ENCODE measurements at places on chromosomes 5 and 9. TPM values are rescaled to one million over a fixed set of nuclear protein-coding genes. Genes with fewer than 3 reads are reported as not detected.

DNA sequence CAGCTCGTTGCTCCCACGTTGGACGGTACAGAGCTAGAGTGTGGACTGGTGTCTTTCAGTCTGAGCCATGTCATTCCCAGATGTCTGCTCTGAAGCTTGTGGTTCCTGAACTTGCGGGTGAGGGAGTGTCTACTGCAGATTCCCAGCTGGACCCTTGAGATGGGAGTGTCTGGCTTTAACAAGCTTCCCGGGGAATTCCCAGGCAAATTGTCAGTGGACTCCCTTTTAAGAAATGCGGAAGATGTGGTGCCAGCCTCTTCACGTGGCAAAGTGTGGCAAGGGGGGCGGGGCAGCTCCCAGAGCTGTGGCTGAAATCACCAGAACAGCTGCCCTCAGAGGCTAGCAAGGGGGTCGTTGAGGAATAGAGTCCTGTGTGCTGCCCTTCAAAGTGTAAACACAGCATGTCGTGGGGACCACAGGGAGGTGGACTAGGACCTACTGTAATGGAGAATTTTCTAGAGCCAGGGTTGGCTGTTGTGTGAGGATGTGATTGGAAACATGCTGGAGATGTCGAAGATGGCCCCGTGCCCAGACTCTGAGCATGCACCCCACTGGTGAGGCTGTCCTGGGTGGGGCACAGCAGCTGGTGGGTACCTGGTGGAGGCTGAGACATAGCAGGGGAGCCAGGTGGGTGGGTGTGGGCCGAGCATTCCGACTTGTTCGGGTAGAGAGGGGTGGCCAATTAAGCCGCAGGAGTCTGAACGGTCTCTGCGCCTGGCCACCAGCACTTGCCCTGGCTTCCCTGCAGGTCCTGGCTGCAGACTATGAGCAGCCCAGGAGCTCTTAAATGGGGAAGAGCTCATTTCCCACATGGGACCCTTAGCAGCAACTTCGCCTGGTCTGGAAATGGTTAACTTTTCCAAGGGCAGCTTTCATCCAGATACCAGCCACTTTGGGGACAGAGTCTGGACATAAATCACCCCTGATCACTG is 37.4 kb downstream of the PRRX2 start:
- DNase-seq = peak; percentile 69

CACNA1B gene
- 0.01 TPM for polyA plus RNA-seq

GRCh38 chr9:114558027-114558675 is 29.4 kb upstream of the ATP6V1G1 start:
- no peak for DNase-seq

CAPSL gene
- 0.09 TPM for polyA plus RNA-seq

Measured in AG04450 (cell line).